ENCODE measurements at places on chromosomes 16 and 17. TPM values are rescaled to one million over a fixed set of nuclear protein-coding genes. Genes with fewer than 3 reads are reported as not detected.
A peak's percentile ranks its signal among the peaks of the same experiment; 100 is the strongest.

ASPHD1 gene
- total RNA-seq = 1.00 TPM

DNASE1L2 gene
- total RNA-seq = 0.12 TPM

VMO1 gene
- total RNA-seq = 2.3 TPM

TPPP3 gene
- 3.7 TPM for total RNA-seq

CARD14 gene
- total RNA-seq = 23.8 TPM

- no peak for ATAC-seq
Measured at GRCh38 chr17:56756536-56756935, 77.2 kb downstream of the C17orf67 start.

DNA sequence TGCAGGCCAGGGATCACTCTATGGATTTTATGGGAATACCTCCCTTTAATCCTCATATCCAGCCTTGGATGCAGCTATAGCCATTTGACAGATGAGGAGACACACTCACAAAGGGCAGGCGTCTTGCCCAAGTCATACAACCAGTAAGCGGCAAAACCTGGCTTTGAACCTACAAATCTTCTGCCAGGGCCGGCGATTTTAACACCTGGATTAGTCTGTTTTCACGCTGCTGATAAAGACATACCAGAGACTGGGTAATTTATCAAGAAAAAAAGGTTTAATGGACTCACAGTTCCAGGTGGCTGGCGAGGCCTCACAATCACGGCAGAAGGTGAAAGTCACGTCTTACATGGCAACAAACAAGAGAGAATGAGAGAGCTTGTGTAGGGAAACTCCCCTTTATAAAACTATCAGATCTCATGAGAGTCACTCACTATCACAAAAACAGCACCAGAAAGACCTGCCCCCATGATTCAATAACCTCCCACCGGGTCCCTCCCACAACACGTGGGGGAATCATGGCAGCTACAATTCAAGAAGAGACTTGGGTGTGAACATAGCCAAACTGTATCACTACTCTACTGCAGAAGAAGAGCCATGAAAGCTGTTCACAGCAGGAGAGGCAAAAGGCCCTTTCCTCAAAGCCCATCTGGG lies 67.5 kb downstream of the XYLT1 start:
- ATAC-seq = no peak

- ATAC-seq = no peak
Measured at GRCh38 chr16:84765616-84766580, 53.9 kb upstream of the CRISPLD2 start.

DNA sequence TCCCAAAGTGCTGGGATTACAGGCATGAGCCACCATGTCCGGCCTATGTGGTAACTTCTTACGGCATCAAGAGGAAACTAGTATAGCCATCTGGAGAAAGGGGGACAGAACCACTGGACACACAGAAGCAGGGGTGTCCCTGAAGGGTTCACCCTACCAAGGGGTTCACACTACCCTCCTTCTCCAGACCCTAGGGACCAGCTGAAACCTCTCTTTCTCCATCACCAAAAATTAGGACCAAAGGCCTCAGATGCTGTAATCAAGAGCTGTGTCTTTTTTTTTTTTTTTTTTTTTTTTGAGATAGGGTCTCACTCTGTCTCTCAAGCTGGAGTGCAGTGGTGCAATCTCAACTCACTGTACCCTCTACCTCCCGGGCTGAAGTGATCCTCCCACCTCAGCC lies 33.2 kb downstream of the ZFHX3 start:
- ATAC-seq = no peak

DNA sequence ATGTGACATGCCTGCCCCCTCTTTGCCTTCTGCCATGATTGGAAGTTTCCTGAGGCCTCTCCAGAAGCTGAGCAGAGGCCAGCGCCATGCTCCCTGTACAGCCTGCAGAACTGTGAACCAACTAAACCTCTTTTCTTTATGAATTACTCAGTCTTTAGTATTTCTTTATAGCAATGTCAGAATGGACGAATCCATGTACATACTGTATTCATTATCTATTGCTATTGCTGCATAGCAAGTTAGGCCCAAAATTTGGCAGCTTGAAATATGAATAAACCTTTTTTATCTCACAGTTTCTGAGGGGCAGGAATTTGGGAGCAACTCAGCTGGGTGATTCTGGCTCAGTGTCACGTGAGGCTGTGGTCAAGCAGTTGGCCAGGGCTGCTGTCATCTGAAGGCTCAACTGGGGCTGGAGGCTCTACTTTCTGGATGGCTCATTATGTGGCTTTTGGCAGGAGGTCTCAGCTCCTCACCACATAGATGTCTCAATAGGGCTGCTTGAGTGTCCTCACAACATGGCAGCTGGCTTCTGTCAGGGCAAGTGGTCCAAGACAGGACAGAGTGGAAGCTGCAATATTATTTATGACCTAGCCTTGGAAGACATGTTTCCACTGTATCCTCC lies 40.0 kb downstream of the SOCS1 start:
- no peak for ATAC-seq

DNA sequence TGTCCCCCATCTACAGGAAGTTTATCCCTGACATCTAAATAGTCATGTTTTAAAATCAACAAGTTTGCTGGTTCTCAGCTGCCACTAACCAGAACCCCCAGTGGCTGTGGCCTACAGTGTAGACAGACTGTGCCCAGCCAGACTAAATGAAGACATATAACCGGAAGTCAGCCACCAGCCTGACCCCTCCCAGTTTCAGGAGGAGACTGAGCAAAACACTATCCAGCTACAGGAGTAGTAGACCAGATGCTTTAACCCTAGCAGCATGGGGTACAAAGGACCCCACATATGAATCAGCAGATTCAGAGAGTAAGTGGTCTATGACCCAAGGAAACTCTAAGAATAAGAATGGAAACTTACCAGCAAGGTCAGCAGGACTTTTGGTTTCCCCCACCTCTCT lies 83.4 kb downstream of the HIC1 start:
- peak; percentile 49 for ATAC-seq

- no peak for ATAC-seq
Measured at GRCh38 chr17:34756637-34757021, 177.2 kb downstream of the TMEM132E start.

DNA sequence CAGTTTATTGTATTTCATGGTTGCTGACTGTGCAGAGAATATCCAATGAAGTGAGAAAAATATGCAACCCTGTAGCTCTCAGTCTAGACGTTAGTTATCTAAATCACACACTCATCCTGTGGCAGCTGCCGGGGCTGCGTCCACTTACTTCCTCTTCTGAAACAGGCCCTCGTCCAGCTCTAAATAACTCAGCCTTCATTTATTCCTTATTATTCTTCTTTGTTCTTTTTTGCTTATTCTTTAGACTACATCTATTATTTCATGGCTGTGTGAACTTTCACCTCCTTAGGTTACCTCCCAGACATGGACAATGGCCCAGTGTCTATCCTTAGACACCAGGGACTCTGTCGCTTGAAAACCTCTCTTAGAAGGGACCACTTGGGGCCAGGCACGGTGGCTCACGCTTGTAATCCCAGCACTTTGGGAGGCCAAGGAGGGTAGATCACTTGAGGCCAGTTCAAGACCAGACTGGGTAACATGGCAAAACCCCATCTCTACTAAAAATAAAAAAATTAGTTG lies 3.4 kb upstream of the THUMPD1 start:
- no peak for ATAC-seq

DNA sequence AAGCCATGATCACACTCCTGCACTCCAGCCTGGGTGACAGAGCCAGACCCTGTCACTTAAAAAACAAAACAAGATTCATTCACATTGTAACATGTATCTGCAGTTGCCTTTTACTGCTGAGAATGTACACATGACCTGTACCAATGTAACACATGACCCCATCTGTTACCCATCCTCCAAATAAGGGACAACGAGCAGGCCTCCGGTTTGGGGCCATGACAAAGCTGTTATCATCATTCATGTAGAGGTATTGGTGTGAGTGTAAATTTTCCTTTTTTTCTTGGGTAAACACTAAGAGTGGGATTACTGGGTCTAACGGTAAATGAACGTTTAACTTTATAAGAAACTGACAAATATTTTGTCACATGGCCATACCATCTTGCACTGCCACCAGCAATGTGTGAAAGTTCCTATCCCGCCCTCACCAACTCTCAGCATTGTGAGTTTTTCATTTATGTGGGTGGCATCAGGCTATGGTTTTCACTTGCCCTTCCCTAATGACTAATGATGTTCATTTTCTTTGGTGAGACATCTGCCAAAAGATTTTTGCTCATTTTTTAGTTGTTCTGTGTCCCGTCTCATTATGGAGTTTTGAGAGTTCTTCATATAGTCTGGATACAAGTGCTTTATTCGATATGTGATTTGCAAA lies 145.5 kb downstream of the C16orf78 start:
- ATAC-seq = no peak

DNA sequence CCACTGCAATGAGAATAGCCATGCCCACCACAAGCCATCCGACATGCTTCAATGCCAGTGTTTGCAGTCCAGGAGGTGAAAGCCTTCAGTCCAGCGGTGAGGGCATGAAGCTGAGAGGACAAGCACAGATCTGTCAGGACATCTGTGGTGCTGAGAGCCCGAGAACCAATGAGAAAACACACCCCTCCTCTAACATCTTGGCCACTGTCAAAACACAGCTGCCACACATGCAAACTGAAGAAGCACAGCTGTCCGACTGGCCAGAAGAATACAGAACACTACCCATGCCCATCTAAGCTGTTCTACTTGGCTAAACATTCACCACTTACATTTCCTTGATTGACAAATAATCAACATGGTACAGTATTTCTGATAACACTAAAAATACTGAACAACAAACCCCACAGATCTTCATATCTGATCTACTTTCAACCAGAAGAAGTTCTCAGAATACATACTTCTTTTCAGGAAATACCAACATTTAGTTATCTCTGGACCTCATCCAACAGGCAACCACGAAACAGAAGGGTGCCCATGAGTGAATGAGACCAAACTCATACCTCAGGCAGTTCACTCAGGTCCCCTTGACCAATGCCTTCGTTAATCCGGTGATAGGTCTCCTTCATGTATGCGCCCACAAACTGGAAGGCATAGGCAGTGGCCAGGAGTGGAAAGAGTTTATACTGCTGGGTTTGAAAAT lies 10.2 kb upstream of the FBF1 start:
- ATAC-seq = no peak

DNA sequence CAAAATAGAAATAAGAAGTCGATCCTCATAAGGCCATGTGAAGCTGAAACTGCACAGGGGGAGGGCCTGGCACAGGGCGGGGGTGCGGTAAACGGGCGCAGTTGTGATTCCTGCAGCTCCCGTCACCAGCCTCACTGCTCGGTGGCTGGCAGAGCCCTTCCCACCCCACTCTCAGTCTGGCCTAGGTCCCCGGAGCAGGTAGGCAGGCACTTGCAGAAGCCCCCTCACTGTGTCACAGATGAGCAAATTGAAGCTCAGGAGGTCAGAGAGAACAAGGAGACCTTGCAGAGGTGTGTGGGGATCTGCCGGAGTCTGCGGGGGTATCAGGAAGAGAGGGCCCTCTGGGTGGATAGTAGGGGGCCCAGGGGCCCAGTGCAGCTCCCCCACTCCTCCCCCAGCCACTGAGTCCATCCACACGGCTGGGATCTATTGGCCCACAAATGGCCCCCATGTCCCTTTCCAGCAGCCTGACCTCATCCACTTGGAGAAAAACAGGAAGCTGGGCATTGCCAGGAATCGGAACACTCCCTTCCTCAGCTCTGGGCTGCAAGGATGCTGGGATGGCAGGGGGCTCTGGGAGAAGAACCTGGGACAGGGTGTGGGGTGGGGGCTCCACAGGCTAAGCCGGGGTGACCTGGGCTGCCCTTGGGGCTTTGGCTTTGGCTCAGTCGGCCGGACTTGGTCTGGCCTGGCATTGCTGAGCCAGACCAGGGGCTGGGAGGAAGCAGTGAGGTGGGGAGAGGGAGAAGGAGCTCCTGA lies 21.4 kb upstream of the MAP3K14 start:
- no peak for ATAC-seq

- ATAC-seq = no peak
Measured at GRCh38 chr16:30622455-30623032, 12.4 kb upstream of the ZNF689 start.

DNA sequence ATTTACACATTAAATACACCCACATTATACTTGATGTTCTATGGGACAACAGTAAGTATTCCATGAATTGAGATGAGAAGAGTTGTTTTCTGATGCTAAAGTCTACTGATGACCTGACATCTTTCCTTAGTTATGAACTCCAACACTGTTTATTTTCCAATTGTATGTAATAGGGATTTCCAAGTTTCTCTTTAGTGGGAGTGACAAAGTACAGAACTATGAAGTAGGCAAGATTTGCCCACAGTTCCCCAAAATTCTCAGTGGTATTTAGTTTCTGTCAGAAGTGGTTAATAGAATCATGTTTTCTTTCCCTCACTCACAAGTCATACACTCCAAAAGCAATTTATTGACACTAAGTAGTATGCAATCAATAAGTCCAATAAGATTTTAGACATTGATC lies 22.5 kb upstream of the ABCA6 start:
- no peak for ATAC-seq

GRCh38 chr16:86970726-86971125 lies 346.5 kb downstream of the C16orf95 start:
- ATAC-seq = no peak

- no peak for ATAC-seq
Measured at GRCh38 chr16:11609474-11610120, 22.9 kb upstream of the LITAF start.

- ATAC-seq = no peak
Measured at GRCh38 chr17:68709461-68709860, 108.3 kb upstream of the FAM20A start.

GRCh38 chr17:77735081-77735565 lies 223.4 kb upstream of the TNRC6C start:
- peak; percentile 32 for ATAC-seq

DNA sequence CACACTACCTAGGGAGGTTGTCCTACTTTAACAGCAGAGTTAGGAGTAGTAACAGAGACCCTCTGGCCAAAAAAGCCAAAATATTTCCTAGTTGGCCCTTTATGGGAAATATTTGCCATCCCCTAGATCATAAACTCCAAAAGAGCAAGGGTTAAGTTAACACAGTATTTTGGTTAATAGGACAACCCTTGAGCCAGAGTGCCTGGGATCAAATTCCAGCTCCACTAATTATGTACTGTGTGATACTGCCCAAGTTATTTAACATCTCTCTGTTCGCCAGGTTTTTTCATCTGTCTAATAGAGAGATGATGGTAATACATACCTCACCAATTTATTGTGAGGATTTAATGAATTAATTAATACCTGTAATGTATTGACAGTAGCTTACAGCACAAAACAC lies 767.4 kb downstream of the KCNJ2 start:
- no peak for ATAC-seq

DNA sequence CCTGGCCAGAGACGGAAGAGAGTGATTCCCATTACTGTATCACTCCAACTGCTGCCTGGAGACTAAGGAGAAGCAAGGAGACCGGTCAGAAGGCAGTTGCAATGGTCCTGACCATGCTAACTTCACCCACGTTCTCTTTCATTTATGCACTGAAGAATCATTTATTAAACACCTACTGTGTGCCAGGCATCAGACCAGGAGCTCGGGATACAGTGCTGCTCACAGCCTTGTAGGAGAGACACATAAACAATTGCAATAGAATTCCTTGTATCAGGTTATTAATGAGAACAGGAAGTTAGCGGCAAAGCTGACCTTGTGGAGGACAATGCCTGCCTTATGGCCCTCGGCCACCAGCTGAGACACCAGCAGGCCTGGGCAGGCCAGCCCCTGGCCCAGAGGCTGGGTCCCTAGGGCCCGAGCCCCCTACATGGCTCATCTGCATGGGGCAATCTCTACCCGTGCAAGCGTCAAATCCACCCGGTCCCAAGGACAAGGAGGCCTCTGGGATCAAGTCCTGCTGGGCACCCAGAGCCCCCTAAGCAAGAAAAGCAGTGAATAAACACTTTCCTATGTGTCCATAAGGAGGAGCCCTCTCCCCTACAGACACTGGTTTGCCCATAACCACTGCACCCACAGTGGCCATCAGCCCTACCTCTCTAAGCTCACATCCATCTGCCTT lies 8.6 kb upstream of the ENPP7 start:
- ATAC-seq = peak; percentile 17
